ENCODE measurements at places on chromosomes 1 and 21.
A peak's percentile ranks its signal among the peaks of the same experiment; 100 is the strongest.

DNA sequence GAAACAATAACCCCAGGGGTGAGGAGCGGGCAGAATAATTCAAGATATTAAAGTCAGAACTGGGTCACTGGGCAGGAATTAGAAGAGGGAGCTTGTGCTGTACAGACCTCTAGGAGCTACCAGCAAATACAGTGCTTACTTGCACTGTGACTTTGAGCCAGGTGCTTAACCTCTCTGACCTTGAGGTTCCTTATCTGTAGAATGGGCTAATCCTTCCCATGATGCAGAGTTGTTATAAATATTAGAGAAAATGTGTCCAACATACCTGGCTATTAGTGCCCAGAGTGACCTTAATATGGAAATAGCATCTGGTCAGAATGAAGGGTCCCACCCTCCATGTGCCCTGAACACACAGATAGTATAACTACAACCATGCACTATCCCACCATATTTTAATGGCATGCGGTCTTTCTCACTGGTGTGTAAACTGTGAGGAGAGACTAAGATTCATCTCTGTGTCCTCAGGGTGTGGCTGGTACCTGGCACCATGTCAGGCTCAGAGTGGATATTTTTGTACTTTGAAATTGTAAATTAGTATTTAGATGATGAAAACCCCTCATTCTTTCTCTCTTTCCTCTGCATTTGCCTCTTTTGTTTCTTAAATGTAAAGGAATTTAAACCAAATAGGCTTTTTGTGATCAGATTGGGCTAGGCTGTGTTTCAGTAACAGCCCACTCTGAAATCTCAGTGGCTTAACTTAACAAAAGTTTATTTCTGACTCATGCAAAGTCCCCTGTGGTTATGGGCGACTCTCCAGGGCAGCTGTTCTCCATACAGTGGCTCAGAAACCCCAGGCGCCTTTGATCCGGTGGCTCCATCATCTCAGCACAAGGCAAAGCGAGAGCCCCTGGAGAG, 60.0 kb upstream of the ROR1 start:
- DNase-seq, result no peak

- DNase-seq, result no peak
Observed at GRCh38 chr1:50415235-50416149, 7.8 kb downstream of the DMRTA2 start.

DNA sequence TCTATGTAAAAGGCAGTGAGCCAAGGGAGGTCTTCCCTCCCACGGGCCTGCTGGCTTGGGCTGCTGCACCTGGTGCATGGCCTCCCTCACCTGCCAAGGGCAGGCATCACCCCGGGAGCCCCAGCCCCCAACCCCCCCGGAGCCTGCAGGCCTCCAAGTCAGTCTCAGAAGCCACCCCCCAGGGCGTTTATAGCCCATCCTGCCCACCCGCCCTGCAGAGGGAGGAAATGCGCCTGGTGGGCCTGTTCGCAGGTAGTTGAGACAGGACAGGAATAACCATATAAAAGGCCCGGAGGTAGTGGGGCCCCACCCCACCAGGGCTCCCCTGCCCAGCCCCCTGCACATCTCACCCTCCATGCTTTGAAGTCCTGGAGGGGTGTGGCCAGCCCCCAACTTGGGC, 18.2 kb upstream of the ARF1 start:
- DNase-seq, result no peak

- no peak for DNase-seq
Observed at GRCh38 chr1:110494522-110495406, 24.2 kb downstream of the KCNA10 start.

DNA sequence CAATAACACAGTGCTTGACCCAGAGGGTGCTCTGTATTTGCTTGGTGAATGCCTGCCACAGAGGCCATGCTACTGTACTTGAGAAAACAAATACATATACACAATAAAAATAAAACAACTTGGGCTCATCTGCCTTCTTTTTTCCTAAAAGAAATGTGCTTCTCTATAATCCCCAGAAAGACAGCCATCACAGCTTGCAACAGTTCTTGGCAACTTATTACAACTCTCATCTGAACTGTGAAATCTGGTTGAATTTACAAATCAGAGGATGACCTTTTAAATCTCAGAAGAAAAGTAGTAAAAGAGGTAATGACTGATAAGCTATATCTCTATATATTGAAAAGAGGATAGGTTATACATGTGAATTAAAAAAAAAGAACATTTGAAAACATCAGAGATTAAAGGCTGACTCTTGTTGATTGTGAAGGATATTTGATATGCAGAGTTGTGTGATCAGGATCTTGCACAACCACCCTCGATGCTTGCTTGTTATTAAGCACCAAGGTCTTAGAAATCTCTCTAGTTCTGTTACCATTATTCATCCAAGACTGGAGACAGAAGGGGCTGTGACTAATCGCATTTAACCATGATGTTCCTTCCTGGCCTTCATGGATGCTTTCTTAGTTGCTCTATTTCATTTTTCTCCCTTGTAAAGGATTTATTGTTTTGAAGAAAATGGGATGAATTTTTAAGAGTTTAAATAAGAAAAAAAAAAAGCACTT, 213.4 kb downstream of the APP start:
- DNase-seq, result peak; percentile 9

DNA sequence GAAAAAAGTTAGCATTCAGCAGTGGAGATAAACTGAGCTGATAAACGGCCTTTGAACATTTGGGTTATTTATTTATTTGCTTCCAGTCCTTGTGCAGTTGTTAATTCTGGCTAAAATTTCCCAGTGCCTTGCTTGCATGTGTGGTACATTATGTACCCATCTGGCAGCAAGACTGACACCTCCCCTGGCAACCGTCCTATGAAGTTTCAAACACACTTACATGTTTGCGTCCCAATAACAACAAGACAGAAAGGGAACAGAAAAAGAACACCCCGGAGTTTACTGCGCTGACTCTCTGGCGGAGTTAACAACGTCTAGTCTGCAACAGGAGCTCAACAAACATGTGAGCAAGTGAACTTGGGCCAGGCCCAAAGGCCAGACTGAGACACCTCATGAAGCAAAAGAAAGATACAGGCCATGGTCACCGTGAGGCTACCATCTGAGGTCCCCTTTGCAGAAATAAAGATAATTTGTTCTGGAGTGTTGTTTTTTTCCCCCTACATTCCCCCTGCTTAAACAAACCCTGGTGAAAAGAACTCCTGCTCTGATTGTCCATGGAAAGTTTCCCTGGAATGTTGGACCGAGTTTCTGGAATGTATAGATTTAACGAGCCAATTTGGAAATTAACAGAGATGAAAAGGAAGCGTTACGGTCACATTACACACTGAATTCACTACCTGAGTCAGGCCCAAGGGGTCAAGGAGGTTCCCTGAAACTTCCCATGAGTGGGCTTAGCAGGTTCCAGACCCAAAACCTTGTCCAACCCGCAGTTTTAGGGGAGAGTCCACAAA, 33.4 kb downstream of the TRABD2B start:
- DNase-seq, result no peak

DNA sequence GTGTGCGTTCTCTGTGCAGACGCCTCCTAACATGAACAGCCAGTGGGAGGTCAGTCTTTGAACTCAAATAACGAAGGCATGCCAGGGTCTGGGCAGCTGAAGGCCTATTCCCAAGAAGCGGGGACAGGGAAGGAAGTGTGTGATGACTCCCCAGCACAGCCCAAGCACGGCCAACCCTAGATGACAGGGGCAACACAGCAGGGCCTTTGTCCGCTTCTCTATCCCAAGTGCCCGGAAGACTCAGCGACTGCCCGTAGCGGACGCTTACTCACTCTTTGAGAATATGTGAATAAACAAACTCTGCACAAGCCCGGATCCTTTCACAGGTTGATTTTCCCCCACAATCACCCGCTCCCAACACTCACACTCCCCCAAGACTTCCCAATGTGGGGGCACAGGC, 11.2 kb downstream of the C1orf198 start:
- DNase-seq, result no peak

- no peak for DNase-seq
Observed at GRCh38 chr1:159185121-159185520, 13.7 kb downstream of the CADM3 start.

DNA sequence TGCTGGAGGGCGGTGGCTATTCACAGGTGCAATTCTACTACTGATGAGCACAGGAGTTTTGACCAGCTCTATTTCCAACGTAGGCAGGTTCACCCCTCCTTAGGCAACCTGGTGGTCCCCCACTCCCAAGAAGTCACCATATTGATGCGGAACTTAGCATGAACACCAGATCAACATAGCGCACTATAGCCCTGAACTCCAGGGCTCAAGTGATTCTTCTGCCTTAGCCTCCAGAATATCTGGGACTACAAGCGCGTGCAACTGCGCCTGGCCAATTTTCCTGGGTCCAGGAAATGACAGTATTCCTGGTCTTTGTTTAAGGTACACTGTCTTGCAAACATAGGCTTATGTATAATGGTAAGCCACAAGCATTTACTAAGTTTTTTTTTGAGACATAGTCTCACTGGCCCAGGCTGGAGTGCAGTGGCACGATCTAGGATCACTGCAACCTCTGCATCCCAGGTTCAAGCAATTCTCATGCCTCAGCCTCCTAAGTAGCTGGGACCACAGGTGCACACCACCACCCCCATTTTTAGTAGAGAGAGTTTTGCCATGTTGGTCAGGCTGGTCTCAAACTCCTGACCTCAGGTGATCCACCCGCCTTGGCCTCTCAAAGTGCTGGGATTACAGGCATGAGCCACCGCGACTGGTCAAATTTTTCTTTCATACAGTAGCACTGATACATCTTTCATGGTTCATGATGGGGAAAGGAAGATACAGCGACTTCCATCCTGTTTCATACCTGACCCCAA, 12.6 kb downstream of the MCL1 start:
- no peak for DNase-seq

GRCh38 chr1:198977909-198978308, 339.1 kb downstream of the PTPRC start:
- no peak for DNase-seq

DNA sequence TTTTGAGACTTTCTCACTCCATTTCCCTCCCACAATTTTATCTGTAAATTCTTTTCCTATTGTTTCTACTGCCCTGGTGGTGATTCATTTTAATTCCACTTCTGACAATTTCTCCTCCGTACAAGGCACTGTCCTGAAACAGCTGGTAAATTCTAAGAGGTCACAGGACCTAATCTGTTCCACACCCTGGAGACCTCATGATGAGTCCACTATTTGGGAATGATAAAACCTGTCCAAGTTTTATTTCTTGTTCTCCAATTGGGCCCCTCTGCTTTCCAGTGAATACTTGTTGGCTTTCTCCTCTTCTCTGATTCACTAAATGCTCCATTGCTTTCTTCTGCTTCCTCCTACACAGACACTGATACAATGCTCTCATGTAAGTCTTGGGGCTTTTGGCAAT, 343.1 kb upstream of the DUSP10 start:
- DNase-seq, result no peak

- DNase-seq, result no peak
Observed at GRCh38 chr1:220877377-220878095, 1.7 kb upstream of the HLX start.

DNA sequence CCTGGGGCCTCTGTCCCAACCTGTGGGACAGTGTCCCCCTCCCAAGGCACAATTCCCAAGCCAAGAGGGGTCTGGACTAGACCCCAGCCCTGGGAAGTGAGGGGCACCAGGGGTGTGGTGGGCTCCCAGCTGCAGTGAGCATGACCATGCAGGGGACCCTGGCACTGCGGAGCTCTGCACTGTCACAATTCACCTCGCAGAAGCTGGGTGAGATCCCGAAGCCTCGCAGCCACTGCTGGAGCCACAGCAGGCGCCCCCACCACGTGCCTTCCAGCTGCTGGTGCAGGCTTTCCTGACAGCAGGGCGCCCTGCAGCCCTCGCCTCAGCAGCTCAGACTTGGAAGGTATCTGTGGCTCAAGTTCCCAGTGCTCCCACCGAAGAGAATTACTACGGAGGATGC, 10.0 kb upstream of the SRARP start:
- DNase-seq, result no peak

DNA sequence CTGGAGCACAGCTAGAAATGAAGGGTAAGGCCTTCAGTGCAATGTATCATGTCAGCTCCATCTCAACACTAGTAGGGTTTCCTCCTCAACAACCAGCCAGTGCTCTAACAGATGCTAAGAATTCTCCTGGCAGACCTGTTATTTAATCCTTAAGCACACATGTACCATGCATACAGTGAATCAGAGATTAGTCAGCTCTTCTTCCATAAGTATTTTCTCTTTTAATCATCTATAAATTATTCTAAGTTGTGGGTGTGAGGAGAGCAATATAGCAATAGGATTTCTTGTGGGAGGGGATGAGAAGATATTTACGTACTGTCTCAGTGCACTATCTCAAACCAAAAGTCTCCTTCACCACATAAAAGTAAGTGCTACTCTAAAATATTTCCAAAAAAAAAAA, 95.3 kb downstream of the COP1 start:
- DNase-seq, result no peak

GRCh38 chr21:24594082-24594481, 1013.2 kb downstream of the MRPL39 start:
- no peak for DNase-seq

GRCh38 chr1:226988334-226988666, 48.2 kb downstream of the COQ8A start:
- no peak for DNase-seq

DNA sequence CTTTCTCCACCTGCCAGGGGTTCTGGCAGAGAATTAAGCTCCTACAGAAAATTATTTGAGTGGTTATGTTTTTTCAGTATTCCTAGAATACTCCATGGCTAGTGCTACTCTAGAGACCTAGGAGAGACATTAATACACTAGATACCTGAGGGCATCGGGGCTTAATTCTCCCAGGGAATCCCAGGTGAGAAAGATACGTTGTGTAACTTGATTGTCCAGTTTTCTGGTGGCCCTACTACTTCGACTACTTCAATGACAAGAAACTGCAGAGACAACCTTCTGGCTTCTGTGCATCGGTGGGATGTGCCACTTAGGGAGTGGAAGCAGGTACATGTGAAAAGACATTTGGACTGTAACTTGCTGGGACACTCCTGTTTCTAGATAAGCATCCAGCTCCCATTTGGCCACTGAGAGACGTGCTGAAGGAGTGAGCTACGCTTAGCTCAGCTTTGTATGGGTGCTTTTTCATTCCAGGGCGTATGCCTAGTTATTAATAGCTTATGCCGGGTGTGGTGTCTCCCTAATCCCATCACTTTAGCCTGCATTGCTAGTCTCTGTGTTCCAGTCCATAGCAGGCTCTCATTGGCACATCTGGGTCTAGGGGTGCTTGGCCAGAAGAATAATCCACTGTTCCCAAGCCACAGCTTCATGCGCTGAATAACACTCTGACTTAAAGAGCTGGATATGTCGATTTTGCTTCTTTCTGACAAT, 300.7 kb downstream of the SIPA1L2 start:
- no peak for DNase-seq

GRCh38 chr21:42129300-42130266, 58.5 kb downstream of the UMODL1 start:
- DNase-seq, result no peak

- DNase-seq, result no peak
Observed at GRCh38 chr1:185850366-185850765, 116.2 kb downstream of the HMCN1 start.

DNA sequence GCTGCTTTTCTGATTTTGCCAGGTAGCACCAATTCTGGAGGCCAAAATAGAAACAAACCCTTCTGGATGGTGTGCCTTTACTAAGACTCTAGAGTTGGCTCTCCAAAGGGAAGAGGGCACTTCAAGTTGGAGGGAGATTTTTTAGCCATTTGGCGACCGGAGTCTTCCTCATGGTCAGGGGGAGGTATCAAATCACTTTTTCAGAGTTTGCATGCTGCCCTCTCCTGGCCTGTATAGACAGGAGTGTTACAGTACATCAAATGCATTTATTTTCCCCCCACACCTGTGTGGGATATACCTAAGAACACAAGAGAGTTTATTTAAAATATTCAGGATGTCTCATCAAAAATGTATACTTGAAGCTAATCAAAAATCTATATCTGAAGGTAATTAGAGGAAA, 3.2 kb downstream of the GREM2 start:
- no peak for DNase-seq

GRCh38 chr1:115669886-115670285, 28.1 kb downstream of the VANGL1 start:
- no peak for DNase-seq

All from right lung (tissue), 10 donors.